Activated naive CD8-positive, alpha-beta T cell treated with anti-CD3 and anti-CD28 coated beads, Interleukin-2, amount 50 U/mL, for 16 hours (primary cell): ENCODE measurements at places on chromosomes 5 and 9.

GRCh38 chr5:32384621-32385020, 59.9 kb downstream of the ZFR start:
- no peak for DNase-seq

GRCh38 chr9:14824481-14824880, 85.7 kb downstream of the FREM1 start:
- no peak for DNase-seq

DNA sequence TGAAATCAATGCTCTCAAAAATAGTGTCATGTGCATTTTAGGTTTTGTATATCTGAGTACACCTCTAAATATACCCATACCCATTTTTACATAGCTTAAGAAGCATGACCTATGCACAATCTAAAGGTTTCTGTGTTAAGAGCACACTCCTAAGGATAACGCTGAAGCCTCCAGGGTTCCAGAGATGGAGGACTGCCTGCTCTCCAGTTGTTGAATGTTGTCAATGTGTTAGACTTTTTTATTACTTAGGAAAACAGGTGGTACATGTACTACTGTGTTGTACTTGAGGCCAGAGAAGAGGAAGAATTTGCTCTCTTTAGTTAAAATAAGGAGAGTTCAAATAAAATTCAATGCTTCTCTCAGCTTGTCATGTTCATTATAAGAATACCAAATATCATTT, 141.2 kb downstream of the EMB start:
- DNase-seq = no peak

- no peak for DNase-seq
These were observed 6.6 kb upstream of the IER5L start for GRCh38 chr9:129184596-129185122.

DNA sequence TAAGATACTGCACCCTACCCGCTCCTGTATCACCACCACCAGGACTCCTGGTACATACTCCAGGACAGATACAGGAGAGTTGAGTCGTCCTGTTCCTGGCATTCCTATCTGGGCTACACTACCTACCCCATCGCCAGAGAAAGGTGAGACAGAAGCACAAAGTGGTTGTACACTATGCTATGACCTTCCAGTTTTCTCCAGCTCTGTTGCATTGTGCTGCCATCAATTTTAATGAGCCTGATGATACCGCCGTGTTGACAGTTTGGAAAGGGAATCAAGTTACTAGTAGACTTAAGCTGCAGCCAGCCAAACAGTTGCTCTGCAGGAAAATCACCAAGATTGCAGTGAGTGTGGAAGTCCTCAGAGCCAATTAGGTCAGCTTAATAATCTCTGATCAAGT, 35.2 kb downstream of the ANP32B start:
- DNase-seq = no peak

GRCh38 chr5:141841378-141842180, 36.6 kb downstream of the PCDH1 start:
- no peak for DNase-seq

GRCh38 chr5:113278976-113279375, 155.8 kb downstream of the TSSK1B start:
- no peak for DNase-seq

DNA sequence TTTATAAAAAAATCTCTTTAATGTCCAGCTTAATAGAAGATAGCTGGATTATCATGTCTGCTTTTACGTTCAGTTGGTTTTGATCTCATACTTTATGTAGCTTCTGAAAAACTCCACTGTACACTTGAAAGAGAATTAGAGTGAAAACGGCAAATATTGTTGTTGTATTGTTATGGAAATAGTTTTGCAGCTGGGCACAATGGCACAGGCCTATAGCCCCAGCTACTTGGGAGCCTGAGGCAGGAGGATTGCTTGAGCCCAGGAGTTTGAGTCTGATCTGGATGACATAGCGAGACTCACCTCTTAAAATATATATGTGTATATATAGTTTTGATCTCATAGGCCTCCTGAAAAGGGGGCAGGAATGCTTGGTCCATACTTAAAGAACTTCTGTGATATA, 67.4 kb upstream of the PRRC1 start:
- no peak for DNase-seq

DNA sequence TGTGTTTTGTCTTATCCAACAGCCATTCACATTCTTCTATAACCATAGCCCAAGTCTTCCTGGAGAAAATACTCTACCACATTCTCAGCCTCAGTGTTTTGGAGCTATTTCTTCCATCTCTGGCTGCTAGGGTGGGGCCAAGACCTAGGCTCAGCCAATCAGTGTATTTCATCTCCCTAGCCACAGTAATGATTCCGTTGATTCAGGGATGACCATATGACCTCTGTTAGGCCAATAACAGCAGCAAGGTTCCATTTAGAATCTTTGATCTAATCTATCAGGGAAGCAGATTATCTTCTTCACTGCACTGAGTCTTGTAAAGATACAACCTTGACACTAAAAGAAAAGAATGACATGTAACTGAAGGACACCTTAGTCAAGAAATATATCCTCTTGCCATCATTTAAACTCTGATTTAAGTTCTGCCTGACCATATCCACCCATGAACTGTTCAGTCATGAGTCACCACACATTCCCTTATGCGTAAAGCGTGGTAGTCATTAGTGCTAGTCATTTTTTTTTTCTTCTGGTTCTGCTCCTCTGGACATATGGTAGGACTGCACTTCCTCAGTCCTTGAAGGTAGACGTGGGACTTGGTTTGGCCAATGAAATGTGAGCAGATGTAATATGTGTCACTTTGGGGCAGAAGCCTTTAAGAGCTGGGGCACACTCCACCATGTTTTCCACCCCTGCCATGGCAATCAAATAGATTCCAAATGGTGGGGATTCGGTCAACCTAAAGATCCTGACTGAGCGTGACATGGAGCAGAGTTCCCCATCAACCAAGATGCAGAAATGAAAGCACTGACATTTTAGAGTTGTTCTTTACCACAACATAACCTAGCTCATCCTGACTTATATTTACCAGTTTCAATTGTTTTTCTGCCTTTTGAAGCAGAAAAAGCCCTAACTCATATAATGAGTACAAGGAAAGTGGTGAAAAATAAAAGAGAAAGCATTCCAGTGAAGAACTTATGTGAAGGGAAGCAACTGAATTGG, 12.7 kb upstream of the PRELID2 start:
- DNase-seq = no peak

- DNase-seq = no peak
These were observed 9.5 kb downstream of the IRX2 start for GRCh38 chr5:2741956-2742355.

DNA sequence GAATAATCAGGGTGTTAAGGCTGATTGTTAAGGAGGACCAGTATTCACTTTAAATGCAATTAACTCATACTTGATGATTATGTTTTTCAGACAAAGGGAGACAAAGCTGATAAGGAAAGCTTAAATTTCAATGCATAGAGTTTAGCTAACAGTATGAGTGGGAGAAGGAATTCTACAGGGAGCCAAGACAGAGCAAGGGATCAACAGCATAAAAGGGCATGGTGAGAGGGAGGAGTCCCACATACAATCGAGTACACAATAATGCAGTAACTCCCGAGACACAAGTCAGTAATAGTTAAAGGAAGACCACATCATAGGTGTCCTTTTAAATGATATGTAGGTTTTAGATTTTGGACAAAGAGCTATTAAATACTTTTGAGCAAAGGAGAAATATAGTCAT, 191.7 kb upstream of the PTPRD start:
- no peak for DNase-seq

GRCh38 chr5:35198686-35199085, 31.6 kb downstream of the PRLR start:
- DNase-seq = no peak

GRCh38 chr5:168296682-168297081, 5.2 kb downstream of the WWC1 start:
- DNase-seq = no peak

DNA sequence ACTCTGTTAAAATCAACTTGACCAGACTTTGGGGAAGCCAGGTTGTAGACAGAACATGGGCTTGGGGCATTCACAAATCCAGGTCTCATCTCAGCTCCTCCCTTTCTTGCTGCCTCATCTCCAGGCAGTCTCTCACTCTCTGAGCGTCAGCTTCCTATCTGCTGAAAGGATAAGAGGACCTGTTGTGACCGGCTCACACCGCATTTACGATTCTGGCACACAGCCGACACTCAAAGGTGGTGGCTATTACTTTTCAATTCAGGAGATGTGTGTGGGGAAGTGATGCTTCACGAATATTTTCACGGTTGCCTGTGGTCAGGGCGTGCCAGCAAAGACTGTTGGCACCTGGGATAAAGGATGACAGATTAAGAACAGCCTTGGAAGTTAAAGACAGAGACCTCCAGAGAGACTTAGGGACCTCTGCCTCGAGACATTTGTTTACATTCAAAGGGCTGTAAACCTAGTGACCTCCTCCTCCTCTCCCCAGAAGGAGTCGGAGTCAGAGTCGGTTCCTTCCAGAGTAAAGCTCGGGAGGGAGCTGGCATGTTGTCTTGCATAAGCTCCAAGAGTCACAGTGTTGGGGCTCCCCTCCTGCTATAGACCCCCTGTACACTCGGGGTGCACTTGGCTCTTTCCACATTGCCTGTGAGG, 83.2 kb downstream of the AK8 start:
- no peak for DNase-seq

DNA sequence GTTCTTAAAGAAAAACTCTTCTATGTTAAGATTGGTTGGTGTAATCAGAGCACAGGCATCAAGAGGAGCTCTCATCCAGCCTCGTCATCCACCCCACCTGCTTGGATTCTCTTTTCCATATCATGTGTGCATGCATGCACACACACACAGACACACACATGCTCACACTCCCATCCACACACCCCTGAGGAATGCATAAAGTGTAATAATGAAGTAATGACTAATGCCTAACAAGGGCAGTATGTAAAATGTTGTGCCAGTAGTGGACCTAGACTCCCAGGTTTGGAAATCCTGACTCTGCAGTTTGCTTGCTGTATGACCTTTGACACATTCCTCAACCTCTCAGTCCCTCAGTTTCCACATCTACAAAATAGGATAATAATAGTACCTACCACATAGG, 280.0 kb upstream of the ANKRD55 start:
- DNase-seq = no peak

DNA sequence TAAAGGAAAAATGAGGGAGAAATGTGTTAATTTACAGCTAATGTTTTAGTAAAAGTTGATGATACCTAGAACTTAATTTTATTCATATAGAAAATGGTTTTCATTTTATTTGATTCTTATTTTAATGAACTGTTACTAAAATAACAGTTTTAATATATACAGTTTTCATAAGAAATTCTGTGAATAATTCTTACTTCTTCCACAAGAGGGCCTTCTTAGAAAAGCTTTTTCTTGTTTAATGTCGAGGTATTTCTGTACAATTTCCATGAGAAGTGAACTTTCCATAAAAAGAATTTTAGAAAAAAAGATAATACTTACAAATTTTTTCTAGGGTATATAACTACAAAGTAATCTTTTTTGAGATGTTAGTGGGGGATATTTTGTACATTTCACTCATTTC, 73.9 kb downstream of the KLF9 start:
- DNase-seq = no peak

GRCh38 chr5:161686881-161687280, 1.4 kb downstream of the GABRA6 start:
- no peak for DNase-seq

DNA sequence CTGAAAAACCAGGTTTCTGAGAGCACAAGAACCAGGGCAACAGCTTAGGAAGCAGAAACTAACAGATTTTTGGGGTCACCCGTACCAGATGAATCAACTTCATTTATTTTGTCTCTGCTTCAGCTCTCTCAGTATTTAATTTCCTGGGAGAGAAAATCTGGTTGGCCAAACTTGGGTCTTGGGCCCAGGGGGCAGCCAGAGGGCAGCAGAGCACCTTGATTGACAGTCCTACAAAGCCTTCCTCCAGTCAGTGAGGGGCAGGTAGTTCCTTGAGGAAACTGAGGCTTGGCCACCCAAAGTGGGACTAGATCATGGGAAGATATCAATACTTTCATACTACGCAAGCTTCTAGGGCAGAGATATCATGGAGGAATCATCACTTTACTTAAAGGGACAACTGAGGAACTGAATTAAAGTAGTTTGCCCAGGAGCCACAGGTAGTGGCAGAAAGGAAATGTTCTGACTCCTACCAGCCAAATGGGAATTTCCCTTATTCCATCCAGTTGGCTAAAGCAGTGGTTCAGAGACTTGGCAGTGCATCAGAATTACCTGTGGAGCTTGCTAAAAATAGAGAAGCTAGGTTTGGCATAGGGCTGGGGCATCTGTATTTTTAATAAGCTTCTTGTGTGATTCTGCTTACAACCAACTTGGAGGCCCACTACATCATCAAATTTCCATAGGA, 21.5 kb upstream of the ARHGAP26 start:
- DNase-seq = no peak

DNA sequence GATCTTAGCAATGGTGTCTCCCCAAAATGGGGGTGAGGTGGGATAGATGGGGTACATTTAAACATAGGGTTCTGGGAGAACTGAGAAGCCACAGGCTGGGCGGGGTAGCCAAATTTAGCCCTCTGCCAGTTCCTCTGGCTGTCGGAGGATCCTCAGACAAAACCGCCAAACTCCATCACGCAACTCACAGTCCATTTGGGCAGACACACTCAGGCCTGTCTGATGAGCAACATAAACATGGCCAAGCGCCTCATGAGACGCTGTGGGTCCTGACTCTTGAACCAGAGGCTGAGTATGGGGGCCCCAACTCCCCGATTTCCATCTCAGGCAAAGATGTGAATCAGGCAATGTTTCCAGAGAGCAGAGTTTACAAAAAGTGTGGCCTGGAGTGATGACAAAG, 162.3 kb downstream of the FGF18 start:
- DNase-seq = no peak

GRCh38 chr5:67020096-67020615, 176.4 kb downstream of the CD180 start:
- no peak for DNase-seq

DNA sequence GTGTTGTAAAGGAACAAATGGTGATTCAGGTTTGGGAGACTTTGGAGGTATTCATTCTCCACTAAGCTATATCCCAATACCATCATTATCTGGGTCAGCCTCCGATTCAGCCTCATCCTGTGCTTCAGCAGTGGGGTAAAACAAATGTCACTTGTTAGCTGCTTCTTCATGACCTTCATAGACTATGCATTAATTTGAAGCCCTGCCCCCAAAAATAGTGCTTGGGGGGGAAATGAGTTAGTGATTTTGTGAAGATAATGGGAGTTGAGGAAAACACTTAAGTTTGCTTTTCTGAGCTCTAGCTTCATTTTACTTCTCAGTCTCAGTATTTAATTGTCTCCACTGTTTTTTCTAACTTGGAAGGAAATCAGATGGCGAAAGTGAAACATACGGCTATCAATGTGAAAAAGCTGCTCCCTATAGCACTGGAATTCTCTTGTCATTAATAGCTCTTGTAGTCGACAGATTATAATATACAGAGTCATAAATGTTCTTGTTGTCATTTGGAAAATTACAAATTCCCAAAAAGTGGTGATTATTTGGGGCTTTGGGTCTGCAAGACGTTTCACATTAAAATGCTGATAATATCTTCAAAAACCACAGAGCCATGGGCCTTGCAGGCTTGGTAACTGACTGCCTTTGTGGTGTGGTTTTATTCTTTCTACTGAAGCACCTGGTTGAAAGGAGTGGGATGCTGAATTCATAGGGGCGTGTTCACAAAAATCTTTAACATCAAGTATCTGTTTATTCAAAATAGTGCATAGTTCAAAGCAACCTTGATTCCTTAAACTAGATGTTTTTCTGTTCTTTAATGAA, 40.0 kb downstream of the PIK3R1 start:
- DNase-seq = no peak

GRCh38 chr5:82225525-82226172, 52.5 kb downstream of the RPS23 start:
- peak; percentile 17 for DNase-seq
